ENCODE measurements at places on chromosomes 5 and 9.
A peak's percentile ranks its signal among the peaks of the same experiment; 100 is the strongest.

DNA sequence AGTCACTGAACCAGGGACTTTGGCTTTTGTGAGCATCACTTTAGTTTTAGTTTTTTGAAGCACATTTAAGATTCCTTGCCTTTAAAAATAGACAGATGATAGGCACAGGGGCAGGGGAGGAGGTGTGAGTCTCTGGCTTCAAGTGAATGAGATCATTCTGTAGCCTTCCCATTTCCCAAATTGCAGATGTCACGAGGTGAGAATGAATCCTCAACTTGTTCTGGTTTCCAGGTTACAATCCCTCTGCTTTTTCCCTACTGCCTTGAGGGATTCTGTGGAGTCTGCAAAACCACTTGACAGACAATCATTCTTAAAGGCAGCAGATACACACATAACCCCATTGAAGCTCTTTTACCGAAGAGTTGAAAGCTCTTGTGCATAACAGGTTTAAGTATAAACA lies 332.4 kb downstream of the DMAC1 start:
- no peak for DNase-seq

DNA sequence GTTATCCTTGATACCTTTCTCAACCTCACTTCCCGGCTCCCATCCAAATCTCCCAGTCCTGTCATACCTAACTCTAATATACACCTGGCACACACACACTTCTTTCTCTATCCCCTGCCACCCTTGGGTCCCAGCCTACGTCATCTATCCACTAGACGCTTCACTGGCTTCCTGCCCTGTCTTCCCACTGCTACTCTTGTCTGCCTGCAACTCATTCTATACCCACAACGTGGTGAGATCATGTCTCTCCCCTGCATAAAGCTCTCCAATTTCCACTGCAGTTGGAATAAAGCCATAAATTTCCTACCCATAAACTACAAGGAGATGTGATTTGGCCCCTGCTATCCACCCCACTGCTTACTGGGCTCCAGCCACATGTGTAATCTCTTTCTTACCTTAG lies 93.5 kb downstream of the JMY start:
- no peak for DNase-seq

GRCh38 chr9:108836781-108837180 lies 19.0 kb downstream of the ACTL7B start:
- DNase-seq: no peak

DNA sequence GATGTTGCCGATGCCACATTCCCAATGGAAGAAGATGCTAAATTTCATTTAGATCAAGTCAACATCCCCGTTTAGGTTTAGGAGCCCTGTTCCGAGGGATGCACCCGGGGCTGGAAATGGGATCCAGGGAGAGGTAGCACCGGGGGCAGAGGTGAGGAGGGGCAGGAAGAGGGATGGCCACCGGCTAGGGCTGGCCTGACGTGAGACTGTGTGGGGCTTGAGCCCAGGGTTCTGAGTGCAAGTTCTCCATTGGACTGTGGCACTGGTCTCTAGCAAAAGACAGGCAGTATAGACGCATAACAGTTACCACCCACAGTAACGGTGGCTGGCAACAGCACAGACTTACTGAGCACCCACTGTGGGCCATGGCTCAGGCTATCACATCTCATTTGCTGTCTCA lies 209.0 kb upstream of the MVB12B start:
- DNase-seq: no peak

DNA sequence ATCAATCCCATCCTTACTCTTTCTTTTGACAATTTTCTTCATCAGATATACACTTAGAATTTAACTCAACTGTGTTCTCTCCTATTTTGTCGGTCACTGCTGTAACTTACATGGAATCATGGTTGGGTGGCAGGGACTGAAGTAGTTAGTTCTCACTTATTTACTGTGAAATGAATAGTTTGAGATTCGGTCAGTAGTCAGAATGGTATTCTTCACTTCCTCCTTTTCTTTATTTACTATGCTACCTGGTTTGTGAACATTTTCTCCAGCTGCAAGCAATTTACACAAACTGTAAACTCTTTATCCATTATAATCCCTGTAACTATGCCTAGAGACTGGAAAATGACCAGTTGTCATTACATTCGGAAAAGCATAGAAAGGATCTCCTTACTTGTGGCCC lies 41.5 kb upstream of the GDNF start:
- DNase-seq: no peak

- DNase-seq: no peak
Measured at GRCh38 chr5:9329125-9329524, 216.8 kb downstream of the SEMA5A start.

- DNase-seq: no peak
Measured at GRCh38 chr5:18023986-18024385, 389.7 kb downstream of the TAF11L14 start.

DNA sequence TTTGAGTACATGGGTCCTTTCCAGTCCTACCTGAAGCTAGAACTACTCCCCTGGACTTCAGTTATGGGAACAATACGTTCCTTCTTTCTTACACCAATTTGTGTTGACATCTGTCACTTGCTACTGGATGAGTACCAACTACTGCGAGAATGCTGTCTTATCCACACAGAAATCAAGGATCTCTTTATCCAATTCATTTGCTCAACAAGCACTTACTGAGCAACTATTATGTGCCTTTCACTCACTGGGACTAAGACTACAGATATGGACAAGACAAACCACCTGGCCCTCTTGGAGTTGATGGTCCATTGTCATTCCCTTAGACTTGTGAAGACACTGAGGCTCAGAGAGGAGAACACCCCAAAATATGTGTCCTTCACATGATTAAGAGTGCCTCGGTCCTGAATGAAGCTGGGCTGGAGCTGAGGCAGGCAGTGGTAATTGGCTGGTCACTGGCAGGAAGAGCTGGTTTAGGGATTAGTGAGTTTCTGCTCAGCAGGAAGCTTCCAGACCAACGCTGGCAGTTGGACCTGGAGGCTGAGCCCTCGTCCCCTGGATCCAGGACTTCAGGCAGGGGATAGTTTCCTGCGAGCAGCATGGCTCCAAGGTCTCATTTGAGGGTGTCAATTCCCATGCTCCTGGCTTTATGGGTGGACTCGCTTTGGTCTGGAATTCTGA lies 8.4 kb upstream of the ARSI start:
- DNase-seq: no peak

GRCh38 chr5:95966005-95966404 lies 4.4 kb upstream of the ELL2 start:
- no peak for DNase-seq

DNA sequence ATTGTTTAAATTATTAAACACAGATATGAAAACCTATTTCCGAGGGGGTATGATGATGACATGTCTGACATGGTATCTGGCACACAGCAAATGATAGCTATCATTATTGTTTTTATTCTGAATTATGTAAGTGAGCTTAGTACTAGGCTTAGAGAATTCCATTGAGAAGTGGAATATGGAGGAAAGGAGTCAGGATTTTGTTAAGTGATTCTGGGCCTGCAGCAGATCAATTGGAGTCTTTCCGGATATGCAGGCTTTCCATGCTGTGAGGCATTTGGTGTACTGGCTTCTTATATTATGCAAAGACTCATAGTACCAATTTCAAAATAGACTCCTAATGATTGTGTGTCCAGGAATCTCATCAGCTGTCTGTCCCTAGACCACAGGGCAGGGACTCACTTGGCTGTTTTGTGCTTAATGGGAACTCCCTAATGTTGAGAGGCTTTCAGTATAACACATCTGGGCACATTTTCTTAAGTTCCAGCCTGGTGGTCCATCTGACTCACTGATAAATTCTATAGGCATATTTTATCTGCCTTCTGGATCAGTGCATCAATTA lies 180.0 kb upstream of the KLF9 start:
- no peak for DNase-seq

DNA sequence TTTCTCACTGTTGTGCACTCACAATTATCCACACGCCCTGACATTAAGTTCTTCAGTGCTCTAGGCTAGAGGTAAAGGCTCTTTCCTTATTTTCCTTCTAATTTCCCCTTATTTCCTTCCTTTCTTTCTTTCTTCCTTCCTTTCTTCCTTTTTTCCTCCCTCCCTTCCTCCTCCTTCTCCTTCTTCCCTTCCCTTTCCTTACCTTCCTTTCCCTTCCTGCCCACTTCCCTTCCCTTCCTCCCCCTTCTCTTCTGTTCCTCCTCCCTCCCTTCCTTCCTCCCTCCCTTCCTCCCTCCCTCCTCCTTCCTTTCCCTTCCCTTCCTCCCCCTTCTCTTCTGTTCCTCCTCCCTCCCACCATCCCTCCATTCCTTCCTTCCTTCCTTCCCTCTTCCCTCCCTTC lies 317.0 kb upstream of the IRX1 start:
- no peak for DNase-seq

DNA sequence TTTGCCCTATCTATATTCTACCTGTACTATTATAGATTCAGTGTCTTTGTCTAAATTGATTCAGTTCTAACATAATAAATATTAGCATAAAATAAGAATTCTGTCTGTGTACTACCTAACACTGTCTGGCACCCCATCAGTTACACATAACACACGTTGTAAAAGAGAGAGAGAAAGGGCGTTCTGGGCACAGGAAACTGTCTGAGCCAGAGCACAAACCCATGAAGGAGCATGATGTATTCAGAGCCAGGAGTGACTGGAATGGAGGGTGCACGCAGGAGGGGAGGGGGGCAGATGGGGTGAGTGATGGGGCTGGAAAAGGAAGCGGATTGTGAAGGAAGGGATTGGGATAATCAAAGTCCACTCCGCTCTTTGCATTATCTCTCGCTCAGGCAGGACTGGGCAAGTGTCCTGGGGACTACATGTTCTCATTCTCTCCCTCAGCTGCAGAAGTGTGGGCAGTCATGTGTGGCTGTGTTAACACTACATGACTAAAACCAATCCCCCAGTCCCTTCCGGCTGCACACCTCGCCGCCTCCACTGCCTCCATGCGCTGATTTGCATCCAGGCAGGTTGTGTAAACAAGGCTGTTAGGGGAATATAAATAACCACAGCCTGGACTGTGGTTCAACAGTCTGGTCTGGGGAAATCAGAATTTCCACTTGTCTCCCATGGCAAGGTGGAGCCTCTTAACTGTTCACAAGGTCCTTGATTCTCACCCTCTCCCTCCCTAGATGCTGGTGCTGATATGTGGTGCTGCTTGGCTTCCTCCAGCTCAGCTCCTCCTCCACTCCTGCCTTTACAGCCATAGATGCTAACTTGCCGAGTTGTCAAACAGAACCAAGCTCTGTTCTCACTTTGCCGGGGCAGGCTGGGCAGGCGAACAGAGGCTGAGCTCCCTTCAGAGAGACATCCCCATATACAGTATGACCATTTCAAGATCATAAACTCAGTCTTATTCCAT lies 367.5 kb upstream of the BRINP1 start:
- no peak for DNase-seq

DNA sequence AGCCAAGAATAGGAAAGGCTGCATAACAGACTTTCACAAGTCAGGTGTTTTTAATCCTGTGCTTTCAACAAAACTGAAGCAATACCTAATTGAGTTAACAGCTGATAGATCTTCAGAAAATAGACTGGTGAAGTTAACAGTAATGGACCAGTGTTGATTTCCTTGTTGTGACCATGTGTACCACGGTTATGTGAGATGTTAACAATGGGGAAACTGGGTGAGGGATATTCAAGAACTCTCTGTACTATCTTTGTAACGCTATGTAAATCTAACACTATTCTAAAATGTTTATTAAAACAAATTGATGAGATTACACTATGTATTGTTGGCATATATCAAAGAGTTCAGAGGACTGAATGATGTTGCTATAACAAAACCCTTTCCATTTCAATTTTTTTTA lies 36.9 kb downstream of the MACROH2A1 start:
- DNase-seq: no peak

GRCh38 chr5:1759378-1759970 lies 40.2 kb downstream of the MRPL36 start:
- DNase-seq: no peak

DNA sequence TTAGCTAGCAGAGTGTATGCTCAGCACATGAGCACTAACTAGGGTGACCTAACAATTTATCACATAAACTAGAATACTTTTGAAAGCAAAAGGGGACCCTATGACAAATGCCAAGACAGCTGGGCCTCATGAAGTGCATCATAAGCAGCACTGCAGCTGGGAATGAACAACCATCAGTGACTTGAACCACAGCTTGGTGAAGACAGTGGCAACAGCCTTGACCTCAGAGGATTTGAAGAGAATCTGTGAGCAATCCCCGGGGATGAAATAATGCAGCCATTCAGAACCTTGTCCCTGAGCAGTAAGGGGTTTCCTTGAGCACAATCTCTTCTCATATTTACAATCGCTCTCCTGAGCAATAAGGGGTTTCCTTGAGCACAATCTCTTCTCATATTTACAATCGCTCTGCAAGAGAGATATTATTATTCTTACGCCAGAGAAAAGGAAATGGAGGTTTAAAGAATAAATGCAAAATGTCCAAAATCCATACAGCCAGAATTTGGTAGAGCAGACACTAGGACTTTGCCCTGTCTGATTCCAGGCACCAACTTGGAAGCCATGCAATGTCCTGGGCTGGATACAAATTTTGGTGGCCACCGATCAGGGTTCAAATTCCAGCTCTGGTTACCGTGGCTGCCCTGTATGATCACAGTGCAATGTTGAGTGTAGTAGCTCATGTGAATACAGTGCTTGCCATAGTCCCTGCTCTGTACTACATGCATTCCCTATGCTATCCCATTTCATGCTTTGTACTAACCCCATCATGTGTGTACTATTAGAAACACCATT lies 846 bp upstream of the NSG2 start:
- no peak for DNase-seq

DNA sequence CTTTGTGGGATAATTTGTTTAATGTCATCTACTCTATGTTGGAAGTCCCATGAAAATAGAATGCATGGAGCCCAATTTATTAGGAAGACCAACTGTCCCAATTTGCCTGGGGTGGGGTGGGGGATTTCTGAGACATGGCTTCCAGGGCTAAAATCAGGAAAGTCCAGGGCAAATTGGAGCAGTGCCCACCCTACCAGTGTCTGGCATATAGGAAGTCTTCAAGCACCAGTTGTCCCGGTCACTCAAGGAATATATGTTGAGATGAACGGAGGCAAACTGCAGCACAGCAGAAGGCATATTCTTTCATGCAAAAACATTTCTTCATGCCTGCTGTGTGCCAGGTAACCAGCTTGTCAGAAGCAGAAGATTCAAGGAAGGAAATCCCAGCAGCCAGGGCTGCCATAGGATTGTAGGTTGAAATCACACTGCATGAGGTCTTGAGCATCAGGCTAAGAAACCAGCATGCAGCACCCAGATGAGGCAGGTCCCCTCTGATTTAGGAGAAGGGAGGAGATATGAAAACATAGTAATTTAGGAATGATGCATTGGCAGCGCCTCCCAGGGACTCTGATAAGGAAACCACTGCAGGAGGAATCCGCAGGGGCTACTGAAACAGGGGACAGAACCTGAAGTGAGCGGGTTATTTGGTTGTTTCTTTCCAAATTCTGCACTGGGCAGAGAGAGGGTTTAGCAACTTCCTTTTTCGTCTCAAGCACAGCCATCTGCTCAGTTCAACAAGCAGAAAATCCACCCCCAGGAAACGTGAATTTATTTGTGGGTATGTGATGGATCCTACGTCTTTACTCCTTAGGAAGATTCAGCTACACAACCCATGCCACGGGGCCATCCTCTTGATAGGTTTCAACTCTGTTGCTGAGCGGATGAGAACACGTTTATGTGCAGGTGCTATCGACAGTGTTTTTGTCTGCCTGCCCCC lies 112.6 kb upstream of the CPEB4 start:
- peak; percentile 35 for DNase-seq

GRCh38 chr9:32292611-32293010 lies 91.8 kb upstream of the ACO1 start:
- no peak for DNase-seq

Data from KBM-7 (cell line).